NAMALWA (cell line): ENCODE measurements at places on chromosomes 5 and 9.

GRCh38 chr9:136404801-136405136, 4.8 kb upstream of the SNAPC4 start:
- no peak for DNase-seq

- no peak for DNase-seq
Observed at GRCh38 chr9:88587885-88588649, 53.1 kb downstream of the NXNL2 start.

DNA sequence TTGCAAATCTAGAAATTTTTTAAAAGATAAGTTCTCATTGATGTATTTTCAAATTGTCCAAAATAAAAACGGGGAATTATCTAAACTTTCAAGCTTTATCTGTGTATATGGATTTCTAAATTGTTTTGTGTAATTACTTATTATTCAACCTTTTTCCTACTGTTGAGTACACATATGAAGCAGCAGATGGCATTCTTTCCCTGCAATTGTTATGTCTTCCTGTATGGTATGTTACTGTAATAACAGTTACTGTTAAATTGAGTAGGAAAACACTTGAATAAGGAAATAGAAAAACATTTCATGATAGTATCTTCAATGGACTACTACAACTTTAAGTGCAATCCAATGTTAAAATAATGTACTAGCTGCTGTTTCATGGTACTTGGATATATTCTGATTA, 124.8 kb downstream of the RANBP17 start:
- peak; percentile 15 for DNase-seq

- DNase-seq, result no peak
Observed at GRCh38 chr9:91077624-91078368, 276.2 kb downstream of the SYK start.

DNA sequence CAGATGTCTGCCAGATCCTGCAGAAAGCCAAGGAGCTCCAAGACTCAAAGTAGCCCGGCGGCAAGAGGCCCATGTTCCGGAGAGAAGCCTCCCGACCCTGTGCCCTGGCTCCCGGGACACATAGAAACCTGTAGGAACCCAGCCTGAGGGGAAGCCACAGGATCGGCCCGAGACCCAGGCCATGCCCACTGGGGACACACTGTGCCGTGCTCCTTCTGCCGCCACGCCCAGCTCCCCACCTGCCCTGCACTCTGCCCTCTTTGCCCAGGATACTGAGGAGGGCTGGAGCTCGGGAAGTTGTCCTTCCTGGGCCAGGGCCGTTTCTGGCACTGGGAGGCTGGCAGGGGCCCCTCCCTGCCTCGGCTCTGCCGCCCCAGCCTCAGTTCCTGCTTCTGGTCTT, 10.5 kb upstream of the ENDOG start:
- DNase-seq, result no peak

DNA sequence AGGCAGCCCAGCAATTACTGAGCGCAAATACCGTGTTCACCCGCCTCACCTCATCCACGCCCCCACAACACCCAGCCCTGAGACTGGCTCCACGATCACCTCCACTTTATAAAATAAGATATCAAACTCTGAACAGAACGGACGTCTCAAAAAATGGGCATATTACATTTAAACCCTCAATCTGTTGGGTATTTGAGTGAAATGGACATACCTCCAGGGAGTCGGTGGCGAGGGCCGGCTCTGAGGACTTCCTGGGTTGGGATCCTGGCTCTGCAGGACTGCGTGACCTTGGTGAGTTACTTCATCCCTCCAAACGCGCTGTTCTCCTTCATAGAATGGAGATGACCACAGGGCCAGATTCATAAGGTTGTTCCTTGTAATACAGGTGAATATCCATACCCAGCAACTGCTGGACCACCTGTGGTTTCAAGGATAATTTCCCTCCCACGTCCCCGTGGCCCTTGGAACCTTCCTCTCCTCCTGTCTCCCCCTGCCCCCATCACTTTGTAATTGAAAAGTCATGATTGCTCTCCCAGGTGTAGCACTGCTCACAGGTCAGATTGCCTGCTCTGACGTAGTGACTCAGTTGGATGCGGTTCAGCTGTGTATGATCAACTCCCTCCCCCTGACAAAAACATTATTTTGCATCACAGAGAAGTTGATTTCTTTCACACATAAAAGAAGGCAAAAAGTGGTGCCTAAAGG, 135.6 kb downstream of the KCNIP1 start:
- no peak for DNase-seq

DNA sequence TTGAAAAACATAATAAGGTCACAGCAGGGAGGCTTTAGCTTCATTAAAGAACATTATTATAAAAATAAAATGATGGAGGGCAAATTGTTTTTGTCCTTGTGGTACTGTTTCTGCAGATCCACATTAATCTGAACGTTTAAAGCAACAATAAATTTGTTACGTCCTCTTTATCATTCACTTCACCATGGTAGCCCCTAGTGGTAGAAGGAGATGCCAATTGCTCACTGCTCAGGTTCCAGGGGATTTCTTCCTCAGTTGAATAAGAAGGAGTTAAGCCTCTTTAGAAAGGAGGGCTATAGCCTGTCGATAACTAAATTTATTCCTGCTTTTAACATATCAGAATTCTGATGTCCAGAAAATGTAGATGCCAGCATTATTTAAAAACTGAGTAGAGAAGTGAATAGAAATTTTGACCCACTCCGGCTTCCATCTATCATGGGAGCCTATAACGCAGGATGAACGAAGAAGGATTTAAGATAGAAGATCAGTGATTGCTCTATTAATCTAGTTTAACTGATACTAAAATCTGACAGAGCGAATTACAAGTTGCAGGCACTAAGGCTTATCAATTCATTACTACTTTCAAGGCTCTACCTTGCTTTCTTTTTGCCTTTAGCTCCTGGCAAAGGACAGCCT, 692.3 kb downstream of the PTPRD start:
- peak; percentile 27 for DNase-seq

DNA sequence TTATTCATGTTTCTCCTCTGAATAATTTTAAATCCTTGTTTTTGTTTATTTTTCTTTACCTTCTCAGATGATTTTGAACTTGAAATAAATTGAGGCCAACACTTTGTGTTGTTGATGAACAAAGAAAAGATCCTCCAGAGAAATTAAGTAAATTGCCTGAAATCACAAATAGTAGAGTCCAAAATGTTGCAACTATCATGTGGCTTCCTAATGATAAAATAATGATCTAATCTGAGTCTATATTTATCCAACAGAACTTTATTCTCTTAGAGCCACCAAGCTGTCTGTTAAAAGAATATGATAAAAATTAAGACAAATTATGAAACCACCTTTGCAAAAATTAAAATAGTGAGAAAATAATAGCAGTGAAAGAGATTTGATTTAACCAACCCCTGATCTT, 132.2 kb upstream of the SPEF2 start:
- DNase-seq, result no peak

- no peak for DNase-seq
Observed at GRCh38 chr5:90530736-90531487, 1.5 kb upstream of the LYSMD3 start.

DNA sequence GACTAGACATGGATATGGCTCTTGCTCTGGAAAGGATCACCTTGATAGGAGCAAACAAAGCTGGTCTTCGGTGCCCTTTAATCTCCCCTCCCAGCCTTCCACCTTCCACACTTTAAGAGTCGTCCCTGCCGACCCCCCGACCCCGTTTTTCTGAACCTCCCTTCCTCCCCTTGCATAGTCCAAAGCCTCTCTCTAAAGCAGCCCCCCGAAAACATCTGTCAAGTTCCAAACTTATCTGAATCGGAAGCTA, 423 bp upstream of the NUP214 start:
- no peak for DNase-seq

GRCh38 chr9:138065287-138065686, 187.7 kb downstream of the CACNA1B start:
- no peak for DNase-seq

DNA sequence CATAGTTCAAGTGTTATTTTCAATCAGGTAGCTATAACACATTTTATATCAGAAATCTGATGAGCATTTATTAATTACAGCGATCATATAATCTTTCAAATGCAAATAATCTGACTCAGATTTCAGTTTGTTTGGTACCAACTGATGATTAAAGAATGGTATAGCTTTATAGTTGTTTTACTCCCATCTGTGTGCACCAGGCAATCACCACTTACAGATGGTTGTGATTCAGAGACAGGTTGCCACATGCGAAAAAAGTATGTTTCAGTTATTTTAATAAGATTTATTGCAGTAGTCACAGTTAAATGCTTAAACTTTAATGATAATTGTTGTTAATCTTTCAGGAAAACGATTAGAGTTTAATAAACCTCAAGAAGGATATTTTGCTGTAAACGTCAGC, 155.1 kb upstream of the ARRDC3 start:
- no peak for DNase-seq

DNA sequence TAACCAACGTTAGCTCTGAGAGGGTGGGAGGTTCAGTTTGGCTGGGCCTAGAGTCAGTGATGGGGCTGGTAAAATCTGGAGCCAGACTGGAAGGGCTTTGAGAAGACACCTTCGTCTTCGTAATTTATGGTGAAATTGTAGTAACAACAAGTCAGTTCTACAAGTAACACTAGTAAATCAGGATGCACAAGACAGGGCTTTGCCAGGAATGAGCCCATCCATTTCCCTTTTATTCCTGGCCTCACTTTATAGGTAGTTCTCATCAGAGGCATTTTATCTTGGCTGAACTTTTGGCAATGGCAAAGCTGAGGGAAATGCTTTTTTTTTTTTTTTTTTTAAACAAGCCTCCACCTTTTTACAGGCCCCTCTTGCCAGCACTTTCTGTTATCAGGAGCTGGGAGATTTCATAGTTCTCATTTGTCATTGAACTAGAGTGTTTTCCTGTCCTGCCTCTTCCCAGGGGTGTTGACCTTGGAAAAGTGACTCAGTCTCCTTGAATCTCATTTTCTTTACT, 110.5 kb upstream of the KLF4 start:
- no peak for DNase-seq

DNA sequence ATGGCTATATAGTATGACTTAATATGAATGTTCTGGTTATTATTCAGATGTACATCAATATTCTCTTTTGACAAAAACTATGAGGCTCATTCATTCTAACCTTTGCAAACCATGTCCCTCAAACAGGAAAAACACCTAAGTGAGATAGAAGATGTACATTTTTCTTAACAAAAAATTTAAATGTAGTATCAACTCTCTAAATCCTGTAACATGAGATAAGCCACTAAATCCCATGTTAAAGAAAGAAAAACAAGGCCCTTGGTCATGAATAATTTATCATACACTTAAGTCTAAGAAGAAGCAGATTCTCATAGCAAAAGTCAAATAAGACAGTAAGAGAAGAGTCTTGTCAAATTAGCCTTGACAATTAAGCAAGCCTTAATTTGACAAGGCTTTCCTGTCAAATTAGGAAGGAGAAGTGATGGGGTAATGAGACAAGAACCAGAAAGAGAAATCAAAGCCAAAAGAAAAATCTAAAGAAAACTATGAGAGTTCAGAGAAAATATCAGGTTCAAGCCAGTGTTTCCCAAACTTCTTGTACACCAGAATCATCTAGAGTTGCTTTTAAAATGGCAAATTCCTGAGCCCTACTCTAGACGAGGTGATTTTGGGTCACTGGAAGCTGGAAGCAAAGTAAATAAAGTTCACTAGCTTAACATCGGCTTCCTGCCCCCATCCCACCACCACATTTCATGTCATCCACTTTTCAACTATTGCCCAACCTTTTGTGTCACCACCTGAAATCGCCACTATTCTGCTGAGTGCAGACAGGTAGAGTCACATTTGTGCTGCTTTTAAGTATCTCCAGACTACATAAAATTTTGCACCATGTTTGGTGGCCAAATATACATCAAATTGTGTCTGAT, 76.5 kb downstream of the NR6A1 start:
- DNase-seq, result no peak

- no peak for DNase-seq
Observed at GRCh38 chr5:173245319-173246134, 10.5 kb upstream of the NKX2-5 start.

- no peak for DNase-seq
Observed at GRCh38 chr5:62812621-62813255, 234.1 kb downstream of the LRRC70 start.
